Activated T-cell treated with anti-CD3 and anti-CD28 coated beads for 24 hours (primary cell): ENCODE measurements at places on chromosomes 6 and 20.

DNA sequence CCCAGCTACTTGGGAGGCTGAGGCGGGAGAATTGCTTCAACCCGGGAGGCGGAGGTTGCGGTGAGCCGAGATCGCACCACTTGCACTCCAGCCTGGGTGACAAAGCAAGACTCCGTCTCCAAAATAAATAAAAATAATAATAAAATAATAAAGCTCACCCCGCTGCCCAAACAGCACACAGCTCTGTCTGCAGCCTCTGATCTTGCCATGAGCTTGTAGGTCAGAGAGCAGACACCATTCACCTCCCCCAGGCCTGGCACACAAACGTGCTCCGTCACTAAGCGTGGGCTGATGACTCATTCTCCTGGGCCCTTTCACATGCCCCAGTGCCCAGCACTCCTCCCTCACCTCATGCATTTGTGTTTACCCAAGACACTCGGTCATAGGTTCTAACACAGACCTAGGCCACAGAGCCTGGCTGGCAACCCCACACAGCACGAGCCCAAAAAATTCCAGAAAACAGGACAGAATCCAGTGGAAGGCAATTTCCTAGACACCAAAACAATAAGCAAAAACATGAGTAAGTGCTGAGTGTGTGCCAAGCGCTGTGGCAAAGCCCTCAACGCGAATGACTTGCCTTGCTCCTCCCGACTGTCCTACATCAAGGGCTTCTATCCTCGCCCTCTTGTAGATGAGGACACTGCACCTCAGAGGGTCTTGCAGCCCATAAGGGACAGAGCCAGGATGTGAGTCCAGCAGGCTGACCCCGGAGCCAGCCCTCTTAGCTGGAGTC, 18.0 kb downstream of the ATP9A start:
- no peak for DNase-seq

- DNase-seq, result no peak
Observed at GRCh38 chr6:148681666-148682065, 65.2 kb upstream of the UST start.

DNA sequence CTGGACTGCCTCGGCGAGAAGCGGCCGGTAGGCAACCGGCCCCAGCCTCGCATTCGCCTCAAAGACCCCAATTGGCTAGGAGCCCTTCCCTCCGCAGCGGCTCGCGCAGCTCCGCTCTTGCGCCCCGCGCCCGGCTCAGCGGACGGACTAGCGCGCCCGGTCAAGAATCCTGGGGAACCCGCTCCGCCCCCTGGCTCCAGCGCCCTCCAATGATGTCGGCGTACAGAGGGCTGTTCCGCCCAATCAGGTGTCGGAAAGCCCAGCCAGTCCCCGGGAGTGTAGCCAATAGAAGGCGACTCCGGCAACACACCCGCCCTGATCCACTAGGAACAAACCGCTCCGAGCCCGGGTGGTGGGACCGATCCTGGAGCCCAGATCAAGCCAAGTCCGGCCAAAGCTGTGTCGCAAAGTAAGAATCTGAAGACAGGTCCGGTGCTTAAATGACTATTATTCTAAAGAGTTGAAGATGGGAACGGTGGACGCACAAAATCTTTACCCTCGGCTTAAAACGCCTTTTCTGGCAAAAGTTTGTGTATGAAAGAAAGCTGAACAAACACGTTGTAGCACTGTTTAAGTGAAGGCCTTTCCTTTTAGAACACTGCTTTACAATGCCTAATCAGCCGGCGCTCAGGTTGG, 132.2 kb downstream of the OGFRL1 start:
- peak; percentile 4 for DNase-seq

DNA sequence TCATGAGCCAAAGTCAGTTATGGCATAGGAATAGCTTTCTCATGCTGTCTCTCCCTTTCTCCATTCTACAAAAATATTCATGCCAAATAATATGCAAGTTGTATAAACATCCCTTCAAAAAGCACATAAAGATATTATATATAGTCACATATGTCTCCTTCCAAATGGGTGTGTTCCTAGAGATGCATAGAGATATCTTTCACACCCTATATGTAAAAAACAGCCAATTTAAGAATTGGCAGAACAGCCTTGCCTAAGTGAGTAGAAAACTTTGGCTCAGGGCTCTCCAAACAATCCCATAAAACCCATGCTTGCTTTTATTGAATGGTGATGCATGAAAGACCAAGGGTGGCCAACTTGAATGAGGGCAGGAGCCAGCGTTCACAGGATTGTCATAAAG, 274.7 kb upstream of the SUPT3H start:
- no peak for DNase-seq

- DNase-seq, result no peak
Observed at GRCh38 chr20:43799150-43799711, 72.4 kb upstream of the GTSF1L start.

DNA sequence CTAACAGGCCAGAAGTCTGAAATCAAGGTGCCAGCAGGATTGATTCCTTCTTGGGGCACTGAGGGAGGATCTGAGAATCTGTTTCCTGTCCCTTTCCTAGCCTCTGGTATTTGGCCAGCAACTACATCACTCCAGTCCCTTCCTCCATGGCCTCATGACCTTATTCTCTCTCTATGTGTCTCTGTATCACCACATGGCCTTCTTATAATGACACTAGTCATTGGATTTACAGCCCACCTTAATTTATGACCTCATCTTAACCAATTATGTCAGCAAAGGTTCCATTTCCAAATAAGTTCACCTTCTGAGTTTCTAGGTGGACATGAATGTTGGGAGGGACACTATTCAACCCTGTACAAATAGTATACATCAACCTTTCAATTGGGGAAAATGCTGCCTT, 29.3 kb downstream of the SCML4 start:
- no peak for DNase-seq

GRCh38 chr6:155275808-155276480, 12.1 kb downstream of the CLDN20 start:
- no peak for DNase-seq

DNA sequence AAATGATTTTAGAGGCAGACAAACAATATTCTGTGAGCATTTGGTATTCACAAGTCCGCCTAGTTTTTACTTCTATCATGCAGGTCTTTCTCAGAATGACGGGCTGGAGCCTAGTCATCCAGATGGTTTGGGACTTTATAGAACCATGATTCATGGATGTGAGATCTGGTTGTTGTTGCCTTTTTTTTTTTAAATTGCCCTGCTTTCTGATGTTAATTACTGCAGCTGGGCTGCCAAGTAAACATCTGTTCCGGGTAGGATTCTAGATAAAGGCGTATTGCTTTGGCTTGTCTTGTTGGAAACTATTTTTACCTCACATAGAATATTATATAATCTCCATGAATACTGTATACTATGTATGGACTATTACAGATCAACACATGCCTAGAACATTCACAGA, 58.1 kb downstream of the RNF217 start:
- DNase-seq, result no peak
